Activated CD8-positive, alpha-beta memory T cell treated with anti-CD3 and anti-CD28 coated beads for 24 hours (primary cell): ENCODE measurements at places on chromosomes 7 and 10.

DNA sequence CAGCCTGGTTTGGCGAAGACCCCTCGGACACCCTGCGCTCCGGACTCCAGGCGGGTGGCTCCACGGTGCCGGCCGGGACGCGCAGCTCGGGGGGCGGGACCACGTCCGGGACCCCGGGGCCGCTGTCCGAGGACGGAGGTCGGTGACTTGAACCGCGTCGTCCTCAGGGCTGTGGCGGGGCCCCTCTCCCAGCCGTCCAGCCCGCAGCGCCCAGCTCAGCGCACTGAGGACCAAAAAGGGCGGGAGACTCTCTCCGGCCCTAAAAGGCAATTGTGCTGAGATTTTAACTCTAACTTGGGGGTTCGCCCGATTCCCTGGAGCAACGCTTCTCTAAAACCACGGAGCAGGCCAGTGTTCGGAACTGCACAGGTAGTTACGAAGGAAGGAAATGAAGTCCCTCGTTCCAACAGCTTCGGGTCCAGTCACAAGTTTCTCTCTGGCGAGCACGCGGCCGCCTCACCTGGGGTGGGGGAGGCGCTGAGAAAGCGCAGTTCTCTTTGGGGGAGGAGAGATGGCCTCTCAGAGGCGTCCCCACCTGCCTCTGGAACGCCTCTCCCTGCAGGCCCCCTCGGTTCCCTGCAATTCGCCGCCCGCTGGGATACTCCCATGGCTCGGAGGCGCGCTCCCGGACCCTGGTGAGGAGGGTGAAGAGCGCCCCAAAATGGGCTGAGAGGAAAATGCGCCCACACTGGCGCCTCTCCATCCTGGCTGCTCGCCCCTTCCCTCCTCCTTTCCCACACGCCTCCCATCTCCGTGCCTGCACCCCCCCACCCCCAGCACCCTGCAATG lies 352.7 kb downstream of the DNAJB6 start:
- no peak for DNase-seq

DNA sequence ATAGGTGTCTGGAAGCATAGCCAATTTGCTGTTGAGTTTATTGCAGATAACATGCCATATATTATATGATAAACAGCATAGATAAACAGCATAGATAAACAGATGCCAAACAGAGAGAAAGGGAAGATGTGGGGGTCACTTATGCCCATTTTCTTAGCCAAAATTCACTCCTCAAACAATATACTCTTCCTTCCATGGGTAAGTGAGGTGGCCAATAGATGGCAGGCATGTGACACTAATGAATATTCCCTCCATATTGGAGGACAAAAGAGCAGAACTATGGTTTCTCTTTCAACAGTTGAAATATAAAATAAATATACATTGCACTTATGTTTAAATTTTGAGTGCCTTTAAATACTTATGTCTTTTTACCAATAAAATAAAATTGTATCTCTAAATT lies 1212.8 kb downstream of the REEP3 start:
- DNase-seq, result no peak

DNA sequence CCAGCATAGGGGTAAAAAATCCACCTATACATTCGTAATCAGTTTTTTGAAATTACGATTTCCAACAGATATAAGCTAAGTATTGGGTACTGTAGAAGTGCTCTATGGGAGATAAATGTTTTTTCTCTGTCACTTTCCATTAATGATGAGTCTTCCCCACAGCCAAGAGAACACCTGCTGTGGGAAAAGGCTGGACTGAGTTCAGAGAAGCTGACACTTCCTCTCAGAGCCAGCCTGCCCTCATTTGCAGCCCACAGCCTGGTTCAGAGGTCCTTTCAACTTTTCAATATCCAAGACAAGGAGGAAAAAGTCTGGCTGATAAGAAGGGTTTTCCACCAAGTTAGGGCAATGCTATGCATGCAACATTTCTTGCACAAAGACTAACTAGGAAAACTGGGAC lies 64.5 kb upstream of the DNAJB12 start:
- DNase-seq, result no peak

- DNase-seq, result no peak
Measured at GRCh38 chr7:145605963-145606362, 510.6 kb upstream of the CNTNAP2 start.

DNA sequence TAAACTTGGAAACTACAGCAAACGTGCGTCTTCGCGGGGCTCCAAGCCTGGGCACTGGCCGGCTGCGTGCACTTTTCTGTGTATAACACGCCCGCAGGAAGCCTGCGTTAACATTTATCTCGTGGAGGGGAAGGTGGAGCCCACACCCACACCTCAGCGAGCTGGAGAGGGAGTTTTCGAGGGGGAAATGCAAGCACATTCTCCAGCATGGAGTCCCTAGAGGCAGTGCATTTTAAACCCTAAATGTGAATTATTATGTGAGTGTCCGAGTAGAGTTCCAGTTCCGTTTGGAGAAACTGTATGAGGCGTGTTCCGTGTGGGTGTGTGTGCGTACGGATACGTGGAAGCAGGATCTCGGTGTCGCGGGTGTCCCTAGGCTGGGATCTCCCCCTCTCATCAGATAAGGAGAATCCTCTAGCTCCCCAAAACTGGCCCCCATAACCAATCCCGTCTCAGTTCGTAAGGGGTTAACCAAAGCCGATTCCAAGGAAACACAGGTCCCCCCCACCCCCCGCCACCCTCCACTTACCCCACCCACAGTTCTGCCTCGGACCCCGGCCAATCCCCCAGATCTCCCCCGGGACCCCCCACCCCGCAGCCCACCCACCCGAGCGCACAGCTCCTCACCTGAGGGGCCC lies 403 bp downstream of the CDK6 start:
- DNase-seq, result peak; percentile 80
